ENCODE measurements at places on chromosomes 11 and 22.

DNA sequence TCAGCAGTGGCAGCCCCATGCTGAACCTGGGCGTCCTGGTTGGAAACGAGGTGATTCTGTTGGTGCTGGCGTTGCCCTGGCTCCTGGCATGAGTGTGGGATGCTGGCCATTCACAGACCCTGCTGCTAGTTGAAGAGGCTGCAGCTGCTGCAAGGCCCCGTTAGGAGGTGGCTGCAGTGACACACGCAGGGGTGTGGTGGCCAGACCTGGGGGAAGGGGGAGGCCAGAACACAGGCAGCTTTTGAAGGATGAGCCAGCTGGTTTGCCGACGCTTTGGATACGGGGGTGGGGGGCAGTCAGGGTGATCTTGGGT, 77.2 kb downstream of the MORC2 start:
- no peak for DNase-seq

- no peak for DNase-seq
Observed at GRCh38 chr22:17842386-17842785, 68.1 kb upstream of the BID start.

GRCh38 chr11:83349296-83349695, 63.1 kb upstream of the CCDC90B start:
- no peak for DNase-seq

DNA sequence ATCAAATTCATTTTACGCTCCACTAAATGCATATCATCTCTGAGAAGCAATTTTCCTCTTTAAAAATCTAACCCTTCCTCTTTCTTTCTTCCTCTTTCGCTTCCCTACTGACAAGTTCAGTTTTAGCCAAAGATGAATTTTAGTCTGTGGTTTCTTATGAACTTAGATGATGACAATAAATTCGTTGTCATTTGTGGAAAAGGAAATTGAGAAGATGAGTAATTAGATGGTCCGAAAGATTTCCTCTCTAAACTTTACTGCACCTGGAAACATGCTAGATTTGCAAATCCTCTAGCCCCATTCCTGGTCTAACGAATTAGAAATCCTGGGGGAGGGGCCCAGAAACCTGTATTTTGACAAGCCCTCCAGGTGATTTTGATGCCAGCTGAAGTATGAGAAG, 855.4 kb upstream of the CHORDC1 start:
- DNase-seq: no peak

GRCh38 chr11:134545521-134545920, 133.5 kb upstream of the B3GAT1 start:
- DNase-seq: no peak

Measured in stimulated activated CD4-positive, alpha-beta T cell treated with anti-CD3 and anti-CD28 coated beads, Interleukin-12 subunit alpha, Interleukin-12 subunit beta, amount 100 ng/mL, for 48 hours (primary cell).